ENCODE measurements at places on chromosomes 5 and 9.

DNA sequence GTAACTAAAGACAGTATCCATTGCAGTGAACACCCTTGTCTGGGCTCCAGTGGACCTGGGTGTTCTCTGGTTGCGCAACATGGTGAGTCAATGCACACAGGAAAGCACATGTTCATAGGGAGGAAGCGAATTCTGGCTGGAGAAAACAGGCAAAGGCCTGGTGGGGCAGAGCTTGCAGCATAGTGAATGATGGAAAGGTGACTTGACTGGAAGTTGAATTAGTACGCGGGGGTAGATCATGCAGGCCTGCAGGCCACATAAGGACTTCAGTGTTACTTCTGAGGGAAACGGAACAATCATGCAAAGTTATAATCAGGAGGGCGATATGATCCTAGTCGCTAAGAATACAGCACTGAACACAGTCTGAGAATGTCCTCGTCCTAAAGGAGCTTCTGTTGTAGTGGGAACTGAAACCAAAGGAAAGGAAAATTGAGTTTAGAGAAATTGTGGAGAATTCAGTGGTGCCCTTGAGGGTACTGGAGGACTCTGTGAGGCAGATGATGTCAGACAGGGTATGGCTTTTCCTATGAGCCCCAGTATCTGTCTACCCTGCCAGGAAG lies 71.9 kb upstream of the RANBP3L start:
- no peak for DNase-seq

DNA sequence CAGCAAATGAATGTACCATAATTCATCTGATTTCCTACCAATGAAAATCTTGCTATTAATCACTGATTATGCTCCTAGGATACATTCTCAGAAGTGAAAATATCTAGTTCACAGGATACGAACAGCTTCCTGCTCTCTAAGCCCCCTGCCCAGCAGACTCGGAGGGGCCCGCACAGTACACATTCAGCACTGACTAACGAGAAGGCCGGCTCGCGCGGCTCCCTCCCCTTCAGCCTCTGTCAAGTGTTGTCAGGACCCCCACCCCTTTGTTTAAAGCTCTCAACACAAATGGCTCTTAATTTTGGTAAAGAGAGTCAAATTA lies 82.0 kb downstream of the PRRT1B start:
- no peak for DNase-seq

DNA sequence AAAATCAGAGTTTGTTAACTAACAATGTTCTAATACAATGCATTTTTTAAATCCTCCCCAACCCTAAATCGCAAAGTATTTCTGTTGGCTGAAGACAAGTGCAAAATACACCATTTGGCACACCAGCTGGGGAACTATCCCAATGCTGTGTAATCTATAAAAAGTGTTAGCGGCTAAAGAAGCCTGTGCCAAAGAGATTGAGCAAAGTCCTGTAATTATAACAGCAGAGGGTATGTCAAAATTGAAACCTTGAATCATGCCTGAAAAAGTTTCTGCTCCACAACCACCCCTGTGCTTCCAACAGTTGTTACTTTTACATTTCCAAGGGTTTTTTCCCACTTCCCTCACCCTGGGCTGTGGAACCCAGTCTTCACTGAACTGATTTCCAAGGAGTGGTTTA lies 83.1 kb upstream of the PLPP6 start:
- DNase-seq = no peak

DNA sequence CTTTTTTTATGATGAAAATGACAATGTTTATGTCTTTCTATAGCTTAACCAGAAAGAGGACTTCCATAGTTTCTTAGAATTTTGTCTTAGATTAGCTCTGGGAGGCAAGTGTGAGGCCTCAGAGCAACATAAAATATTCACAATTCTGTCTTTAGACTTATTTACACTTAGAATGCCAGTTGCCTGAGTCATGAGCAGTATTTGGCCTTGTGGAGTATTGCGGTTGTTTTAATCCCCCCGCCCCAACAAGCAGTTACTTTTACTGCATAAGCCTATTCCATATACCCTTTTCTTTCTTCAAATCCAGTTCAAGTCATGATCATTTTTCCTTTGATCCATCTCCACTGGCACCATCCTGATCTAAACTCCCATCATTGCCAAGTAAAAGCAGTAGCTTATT lies 198.0 kb upstream of the EGFLAM start:
- no peak for DNase-seq

DNA sequence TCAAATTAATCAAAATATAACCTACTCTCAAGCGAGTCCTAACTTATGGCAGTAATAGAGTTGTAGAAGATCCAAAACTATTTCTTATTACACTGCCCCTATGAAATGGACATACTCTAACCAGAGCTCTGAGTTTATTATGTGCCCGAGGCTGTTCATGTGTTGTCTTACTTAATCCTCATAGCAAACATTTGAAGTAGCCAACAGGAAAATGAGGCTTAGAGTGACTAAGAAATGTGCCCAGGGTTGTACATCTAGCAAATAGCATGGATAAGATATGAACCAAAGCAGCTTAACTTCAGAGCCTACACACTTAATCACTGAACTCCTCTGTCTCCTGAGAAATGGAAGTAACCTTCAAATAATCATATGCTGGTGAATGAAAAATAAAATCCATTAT lies 1551.7 kb downstream of the MAT2B start:
- no peak for DNase-seq

Measured in COR-L47 (cell line).